Urinary bladder (tissue), 4 donors: ENCODE measurements at places on chromosomes 12 and 14. TPM values are rescaled to one million over a fixed set of nuclear protein-coding genes. Genes with fewer than 3 reads are reported as not detected.

GRCh38 chr12:91100906-91101305 is 10.4 kb downstream of the LUM start:
- DNase-seq = no peak

GRCh38 chr12:91138337-91138920 is 27.1 kb upstream of the LUM start:
- DNase-seq = no peak

DNA sequence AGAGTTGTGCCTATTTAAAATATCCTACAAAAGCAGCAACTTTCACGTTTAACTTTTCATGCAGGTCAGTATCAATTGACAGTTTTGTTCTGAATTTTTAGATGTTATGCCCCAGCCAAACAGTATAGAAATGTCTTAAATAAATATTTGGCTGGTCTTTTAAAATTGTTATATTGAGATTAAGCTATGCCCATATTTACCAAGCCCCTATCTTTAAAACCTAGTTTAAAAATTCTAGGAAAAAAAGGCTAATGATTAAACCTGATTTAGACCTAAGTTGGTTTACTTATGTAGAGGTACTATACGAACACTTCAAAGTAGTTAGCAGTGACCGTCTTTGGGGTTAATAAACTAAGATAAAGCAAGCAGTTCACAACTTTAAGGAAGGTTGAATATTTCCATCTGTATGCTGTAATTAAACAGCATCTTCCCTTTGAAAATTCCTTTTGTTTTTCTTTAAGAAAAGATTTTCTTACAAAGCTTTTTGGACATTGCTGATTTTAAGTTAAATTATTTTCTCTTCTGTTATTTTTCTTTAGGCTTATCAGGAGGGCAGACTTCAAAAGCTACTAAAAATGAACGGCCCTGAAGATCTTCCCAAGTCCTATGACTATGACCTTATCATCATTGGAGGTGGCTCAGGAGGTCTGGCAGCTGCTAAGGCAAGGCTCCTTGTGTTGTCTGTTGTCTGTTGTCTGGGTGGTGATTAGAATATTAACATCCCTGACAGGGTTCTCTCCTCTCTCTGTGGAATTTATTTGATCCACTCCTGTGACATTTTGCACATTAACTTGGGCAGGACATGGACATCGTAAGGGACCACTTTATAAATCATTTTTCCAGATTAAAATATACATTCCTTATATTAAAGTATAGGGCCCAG is 7.5 kb downstream of the EID3 start:
- no peak for DNase-seq

GRCh38 chr12:16359512-16360491 is 12.4 kb downstream of the MGST1 start:
- DNase-seq = no peak

Gene NGB
- polyA plus RNA-seq = not detected
